ENCODE measurements at places on chromosomes 1 and 21. TPM values are rescaled to one million over a fixed set of nuclear protein-coding genes. Genes with fewer than 3 reads are reported as not detected.

DNA sequence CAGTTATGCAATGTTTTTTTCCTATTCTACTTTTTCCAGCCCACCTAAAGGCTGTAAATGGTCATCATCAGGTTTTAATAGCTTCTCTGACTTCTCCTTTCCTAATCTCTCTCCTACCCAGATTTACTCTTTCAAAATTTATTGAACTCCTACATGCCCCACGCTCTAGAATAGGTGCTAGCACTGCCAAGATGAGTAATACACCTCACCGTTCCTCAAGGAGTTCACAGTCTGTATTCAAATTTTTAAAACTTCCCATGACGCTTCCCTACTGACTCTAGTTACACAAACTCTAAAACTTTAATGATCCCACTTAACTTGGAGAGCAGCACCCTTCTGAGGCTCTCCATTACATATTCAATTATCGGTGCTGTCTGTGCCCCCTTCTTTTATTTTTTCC, 51.6 kb downstream of the ALG14 start:
- peaks cover 5% of the 10 kb centered on the region for H3K4me1 ChIP-seq
- no peaks in the 10 kb centered on the region for H3K27me3 ChIP-seq
- no peak for DNase-seq
- H3K27ac ChIP-seq: peak overlapping the region; percentile 10
- H3K4me3 ChIP-seq: no peak overlapping the region
- peaks cover 9% of the 10 kb centered on the region for H3K36me3 ChIP-seq

- peak overlapping the region; percentile 95 for H3K27ac ChIP-seq
- peak overlapping the region; percentile 97 for H3K4me3 ChIP-seq
- no peaks in the 10 kb centered on the region for H3K27me3 ChIP-seq
- no peak for DNase-seq
- peaks cover 4% of the 10 kb centered on the region for H3K36me3 ChIP-seq
These were observed 745 bp downstream of the PARP1 start for GRCh38 chr1:226407199-226407496.

- no peaks in the 10 kb centered on the region for H3K27me3 ChIP-seq
- DNase-seq: no peak
These were observed 580.7 kb upstream of the ADGRL4 start for GRCh38 chr1:79587229-79587628.

DSTYK gene
- total RNA-seq: 13.5 TPM
